T follicular helper cell (primary cell): ENCODE measurements at places on chromosomes 5 and 9.

DNA sequence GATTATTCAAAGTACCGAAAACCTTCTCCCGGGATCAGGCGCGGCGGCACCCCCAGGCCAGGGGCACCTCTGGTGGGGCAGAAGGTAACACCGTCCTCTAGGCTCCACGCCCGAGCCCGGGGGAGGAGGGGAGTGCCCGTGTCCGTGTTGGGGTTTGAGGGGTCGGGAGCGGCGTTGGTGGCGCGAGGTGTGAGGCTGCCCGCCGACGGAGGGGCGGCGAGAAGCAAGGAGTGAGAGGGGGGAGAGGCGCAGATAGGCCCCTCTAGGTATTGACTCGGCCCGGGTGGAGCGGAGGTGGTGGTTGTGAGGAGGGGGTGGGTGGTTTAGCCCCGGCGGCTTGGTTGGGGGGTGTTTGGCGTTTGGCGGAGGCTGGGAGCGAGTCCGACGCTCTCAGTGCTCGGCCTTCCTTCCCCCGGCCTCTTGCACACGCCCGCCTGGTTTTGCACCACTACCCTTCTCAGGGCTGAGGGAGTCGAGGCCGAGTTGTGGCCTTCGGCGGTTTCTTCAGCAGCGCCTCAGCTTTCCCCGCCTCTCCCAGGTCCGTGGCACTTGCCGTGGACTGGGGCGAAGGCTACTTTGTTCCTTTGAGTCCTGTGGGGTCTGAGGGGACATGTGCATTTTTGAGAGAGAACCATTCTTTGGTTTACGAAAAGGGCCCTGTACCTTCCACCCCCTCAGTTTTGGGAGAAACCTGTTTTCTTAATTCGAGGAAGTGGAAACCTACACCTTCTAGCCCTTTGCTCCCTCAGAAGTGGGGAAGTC is 450 bp downstream of the GPBP1 start:
- no peak for DNase-seq

GRCh38 chr5:125612181-125612721 is 811.0 kb upstream of the GRAMD2B start:
- no peak for DNase-seq

DNA sequence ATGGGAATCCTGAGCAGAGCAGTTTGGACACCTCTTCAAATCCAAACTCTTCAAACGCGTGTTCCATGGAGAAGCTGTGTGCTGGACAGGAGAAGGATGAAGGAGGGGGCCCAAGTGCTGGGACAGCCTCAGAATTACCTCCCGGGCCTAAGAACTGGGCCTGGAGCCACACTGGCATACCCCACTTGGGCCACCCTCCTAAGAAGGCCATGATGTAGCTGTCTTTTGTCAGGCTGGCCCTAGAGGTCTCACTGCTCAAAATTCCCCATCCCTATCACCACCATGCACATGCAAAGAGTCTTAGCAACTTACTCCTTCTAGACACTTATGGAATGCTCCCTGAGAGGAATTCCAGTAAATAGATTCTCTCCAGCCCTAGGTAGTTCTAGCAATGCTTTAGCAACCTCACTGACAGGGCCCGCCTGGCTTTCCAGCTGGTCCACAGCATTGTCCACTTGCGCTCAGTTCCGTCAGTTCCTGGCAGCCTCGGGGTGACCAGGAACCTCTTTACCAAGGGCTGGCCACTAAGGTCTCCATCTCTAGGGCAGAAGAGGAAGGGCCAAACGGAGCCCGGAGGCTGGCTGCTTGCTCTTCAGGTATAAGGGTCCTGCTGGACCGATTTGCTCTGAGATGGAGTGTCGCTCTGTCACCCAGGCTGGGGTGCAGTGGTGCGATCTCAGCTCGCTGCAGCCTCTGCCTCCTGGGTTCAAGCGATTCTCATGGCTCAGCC is 75.3 kb downstream of the RGS3 start:
- DNase-seq: no peak

- no peak for DNase-seq
Measured at GRCh38 chr5:136269973-136270372, 77.0 kb upstream of the SMIM32 start.

DNA sequence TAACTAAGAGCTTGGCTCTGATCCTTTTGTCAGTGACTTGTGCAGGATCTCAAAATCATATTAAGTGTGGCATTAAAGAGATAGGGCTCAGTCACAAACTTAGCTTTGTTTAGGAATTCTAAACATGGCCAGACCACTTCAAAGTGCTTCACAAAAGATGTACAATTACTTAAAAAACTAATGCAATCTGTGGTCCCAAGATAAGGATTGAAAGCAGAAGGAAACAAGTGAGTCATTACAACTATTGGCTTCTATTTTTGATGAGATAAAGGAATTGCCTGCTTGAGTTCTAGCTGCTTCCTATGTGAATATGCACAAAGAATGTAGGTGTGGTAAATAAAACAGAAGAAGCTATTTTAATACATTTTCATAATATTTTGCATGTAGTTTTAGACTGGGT is 44.9 kb upstream of the SLC12A2 start:
- no peak for DNase-seq

- DNase-seq: no peak
Measured at GRCh38 chr9:35490155-35490909, 421 bp downstream of the RUSC2 start.

DNA sequence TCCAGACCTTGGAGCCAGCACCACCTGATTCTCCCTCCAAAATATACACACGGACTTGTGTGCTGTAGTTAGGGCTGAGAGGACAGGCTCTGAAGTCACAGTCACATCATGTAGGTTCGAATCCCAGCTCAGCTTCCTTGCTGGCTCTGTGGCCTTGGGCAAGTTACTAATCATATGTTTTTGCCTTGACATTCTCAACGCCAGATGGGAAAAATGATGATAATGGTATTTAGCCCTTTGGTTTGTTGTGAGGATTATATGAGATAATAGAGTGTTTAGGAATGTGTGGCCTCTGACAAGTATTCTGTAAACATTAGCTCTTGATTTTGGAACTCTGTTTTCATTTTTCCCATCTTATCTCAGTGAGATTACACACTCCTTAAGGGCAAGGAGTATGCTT is 72.5 kb downstream of the PLAC8L1 start:
- no peak for DNase-seq

- DNase-seq: no peak
Measured at GRCh38 chr5:1734908-1735289, 64.7 kb downstream of the MRPL36 start.

DNA sequence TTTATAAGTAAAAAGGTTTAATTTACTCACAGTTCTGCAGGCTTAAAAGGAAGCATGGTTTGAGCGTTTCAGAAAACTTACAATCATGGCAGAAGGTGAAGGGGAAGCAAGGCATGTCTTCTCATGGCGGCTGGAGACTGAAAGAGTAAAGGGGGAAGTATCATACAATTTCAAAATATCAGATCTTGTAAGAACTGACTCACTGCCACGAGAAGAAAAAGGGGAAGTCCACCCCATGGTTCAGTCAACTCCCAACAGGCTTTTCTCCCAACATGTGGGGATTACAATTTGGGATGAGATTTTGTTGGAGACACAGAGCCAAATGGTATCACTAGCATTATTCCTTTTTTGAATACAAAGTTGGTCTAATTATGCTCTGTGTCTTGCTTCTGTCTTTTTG is 627.9 kb upstream of the ST8SIA4 start:
- DNase-seq: no peak

DNA sequence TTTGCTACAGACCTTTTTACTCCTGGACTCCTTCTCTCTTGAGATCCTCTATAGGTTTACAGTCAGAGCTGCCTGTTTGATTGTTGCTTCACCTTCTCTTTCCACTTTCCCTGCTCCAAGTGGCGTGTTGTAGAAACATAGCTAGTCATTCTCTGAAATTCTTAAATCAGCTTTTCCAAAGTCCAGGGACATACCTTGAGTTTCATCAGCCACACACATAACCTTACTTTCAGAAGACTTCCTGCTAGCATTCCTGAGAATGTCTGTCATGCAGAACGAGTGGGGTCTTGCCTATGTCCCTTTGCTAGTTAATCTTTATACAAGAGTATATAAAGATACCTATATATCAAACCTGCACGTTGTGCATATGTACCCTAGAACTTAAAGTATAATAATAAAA is 230.3 kb upstream of the ZNF462 start:
- DNase-seq: no peak

DNA sequence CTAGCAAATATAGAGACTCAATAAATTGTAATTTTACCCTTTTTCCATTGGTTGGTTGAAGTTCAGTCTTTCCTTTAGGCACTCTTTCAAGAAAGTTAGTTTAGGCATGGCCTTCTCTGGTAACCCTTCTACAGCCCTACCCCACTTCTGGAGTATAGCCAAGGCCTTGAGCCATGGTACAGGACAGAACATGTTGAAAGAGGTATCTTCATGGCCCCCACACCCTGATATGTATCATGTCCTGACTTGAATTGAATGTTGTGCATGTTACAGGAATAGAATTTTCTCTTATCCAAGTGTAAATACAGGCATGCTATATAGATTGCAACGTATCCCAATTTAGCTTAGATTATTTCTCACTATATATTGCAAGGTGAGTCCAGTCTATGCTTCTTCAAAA is 175.6 kb downstream of the CD180 start:
- DNase-seq: no peak

DNA sequence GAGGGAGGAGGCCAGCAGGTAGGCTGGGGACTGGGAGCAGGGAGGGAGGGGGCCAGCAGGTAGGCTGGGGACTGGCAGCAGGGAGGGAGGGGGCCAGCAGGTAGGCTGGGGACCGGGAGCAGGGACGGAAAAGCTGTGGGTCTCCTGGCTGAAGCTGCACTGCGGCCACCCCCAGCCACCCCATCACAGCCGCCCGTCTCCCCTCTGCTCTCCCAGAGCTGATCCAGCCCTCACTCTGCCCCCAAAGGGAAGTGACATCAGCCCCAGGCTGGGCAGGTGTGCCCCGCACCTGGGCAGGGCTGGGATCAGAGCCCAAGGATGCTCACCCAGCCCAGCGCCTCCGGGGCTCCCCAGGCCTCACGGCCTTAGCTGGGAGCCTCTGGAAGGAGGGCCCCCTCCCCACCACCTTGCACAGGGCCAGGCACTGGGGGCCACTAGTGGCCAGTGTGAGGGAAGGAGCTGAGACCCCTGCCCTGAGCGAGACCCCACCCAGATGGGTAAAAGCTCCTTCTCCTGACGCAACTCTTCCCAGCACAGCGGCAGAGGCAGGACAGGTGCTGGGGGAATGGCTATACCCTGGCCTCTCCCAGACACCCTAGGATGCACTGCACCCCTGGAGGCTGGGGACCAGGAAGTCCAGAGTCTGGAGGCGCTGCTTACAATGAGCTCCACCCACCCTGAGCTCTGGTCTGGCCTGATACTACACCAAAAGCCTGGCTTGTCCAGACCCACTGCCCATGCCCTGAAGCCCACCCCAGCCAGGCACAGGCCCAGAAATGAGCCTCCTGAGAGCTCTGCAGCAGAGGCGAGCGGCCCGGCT is 11.6 kb downstream of the AGPAT2 start:
- DNase-seq: no peak

DNA sequence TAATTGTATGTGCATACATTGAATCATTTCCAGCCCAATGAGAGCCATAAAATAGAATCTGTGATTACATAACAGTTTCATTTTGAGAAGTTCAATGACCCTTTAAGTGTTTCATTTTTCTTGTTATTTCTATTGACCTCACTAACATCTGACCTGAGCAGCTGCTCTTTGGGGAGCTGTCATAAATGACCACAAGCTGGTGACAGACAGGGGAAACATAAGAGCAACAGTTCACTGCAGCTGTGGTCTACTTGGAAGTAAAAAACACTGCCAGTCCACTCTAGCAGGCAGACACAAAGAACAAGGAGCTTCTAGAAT is 265.4 kb downstream of the DTWD2 start:
- DNase-seq: no peak

- DNase-seq: no peak
Measured at GRCh38 chr5:121962347-121962670, 534 bp downstream of the SRFBP1 start.

DNA sequence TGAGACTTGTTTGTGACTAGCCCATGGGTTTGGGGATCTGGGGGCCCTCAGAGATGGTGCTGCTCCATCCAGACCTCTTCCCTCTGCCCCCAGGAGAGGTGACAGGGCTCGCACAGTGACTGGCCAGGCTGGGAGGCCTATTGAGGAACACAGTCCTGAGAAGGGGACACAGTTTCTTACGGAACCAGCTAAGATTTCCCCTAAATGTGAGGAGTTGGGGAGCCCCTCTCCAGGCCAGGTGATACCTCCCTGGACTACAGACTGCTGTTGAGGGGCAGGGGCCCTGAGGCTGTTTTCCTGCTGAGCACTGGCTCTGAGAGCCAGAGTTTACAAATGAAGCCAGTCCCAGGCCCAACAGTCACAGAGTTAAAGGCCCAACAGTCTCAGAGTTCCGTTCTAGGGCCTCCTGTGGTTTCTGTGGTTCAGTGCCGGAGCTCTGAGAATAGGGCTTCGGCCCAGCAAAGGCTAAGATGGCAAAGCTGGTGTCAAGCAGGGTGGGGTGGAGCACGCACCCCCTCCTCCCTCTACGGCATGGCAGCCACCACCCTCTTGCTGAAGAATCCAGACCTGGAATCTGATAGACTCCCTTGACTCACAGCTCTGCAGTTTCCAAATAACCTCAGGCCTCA is 1.1 kb upstream of the SEMA4D start:
- DNase-seq: no peak

DNA sequence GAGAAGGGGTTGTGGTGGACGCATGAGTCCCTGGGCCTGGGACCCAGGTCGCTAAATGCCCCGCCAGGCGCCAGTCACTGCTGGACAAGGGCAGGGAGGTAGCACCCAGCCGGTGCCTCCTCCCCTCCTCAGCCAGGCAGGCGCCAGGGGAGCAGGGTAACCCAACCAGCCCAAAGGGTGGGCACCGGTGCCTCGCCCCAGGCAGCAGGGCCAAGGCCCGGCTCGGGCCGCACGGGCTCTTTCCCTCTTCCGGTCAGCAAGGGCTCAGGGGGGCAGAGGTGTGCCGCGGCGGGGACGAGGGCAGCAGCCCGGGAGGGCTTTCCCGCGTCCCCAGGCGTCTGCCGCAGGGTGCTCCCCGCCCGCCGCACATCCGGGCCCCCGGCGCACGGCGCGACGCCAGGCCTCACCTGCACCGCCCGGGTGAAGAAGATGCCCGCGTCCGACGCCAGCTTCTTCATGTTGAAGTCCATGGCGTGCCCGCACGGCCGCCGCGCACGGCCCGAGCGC is 393 bp downstream of the SH3GLB2 start:
- DNase-seq: peak; percentile 66

- no peak for DNase-seq
Measured at GRCh38 chr5:82418608-82418950, 140.4 kb upstream of the RPS23 start.

DNA sequence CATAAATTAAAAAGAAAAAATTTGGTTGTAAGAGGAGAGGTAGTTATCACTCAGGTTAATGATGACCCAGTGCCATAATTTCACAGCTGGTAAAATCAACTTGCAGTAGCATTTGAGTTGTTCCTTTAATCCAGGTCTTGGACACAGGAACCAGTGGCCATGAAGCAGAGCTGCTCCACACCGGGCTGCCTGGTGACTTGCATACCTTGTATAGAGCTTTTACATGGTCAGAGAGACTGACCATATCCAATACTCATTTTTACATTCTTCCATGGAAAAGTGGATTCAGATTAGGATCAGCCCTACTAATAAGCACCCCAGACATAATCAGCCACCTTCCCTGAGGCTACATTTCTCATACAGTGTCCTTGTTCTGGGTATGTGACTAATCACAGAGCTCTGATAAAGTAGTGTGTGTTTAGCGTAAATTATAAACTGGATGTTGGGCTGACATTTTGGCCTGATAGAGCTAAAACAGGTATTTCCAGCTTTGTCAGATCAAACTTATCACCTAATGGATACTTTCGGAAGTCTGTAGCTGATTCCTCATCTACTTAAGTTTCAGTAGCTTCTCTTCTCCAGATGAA is 77.0 kb upstream of the ZSWIM6 start:
- no peak for DNase-seq

- no peak for DNase-seq
Measured at GRCh38 chr5:158203261-158203660, 344.3 kb upstream of the CLINT1 start.
